ENCODE measurements at places on chromosomes 12 and 14.

DNA sequence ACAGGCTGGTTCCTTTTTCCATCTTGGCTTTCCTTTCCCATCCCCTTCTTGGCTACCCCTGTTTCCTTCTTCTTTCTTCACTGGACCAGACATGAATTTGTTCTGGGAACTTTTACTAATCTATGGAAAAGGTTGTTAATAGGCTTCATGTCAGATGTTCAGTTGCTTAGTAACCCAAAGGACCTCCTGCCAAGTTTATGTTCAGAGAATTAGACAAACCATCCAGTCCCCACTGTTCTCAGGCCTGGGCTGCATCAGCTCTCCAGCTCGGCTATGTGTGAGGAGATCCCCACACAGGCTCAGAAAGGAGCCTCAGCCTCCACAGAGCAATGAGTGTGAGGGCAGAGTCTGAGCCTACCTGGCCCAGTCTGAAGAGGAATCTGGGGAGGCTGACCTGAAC lies 78.0 kb downstream of the AKAP6 start:
- DNase-seq, result no peak

- DNase-seq, result no peak
Observed at GRCh38 chr14:21486640-21487087, 9.7 kb downstream of the TOX4 start.

GRCh38 chr12:107108995-107109508 lies 15.7 kb upstream of the CRY1 start:
- no peak for DNase-seq

DNA sequence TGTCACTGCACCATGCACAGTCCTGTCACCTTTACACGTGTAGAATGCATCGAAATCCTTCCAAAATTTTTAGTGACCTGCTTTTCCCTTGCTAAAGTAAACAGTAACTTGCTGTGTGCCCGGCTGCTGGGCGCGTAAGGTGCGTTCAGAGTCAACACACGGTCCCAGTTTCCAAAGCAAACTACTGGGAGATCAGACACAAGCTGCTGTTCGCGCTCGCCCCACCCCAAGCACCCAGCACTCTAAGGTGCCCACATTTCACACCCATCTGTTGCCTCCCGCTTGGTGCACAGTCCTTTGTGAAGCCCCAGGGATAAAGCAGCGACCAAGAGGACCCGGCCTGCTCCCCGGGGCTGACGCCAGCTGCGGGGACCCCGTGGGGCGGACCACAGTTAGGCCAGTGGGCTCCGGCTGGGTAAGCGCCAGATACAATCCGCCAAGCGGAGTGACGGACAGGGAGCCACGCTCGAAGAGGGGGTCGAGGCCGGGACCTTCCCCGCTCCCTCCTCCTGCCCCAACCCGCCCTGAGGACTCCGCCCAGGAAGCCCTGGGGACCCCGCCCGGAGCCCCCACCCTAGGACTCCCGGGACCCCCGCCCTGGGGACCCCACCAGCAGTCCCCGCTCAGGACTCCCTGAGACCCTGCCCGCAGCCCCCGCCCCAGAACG lies 633 bp downstream of the STX2 start:
- no peak for DNase-seq

- no peak for DNase-seq
Observed at GRCh38 chr12:90622431-90622830, 332.5 kb downstream of the CCER1 start.

- no peak for DNase-seq
Observed at GRCh38 chr12:54306925-54307741, 6.3 kb upstream of the NFE2 start.

- no peak for DNase-seq
Observed at GRCh38 chr12:12880537-12880936, 10.8 kb upstream of the GPRC5A start.
